ENCODE measurements at places on chromosomes 16 and 17.

DNA sequence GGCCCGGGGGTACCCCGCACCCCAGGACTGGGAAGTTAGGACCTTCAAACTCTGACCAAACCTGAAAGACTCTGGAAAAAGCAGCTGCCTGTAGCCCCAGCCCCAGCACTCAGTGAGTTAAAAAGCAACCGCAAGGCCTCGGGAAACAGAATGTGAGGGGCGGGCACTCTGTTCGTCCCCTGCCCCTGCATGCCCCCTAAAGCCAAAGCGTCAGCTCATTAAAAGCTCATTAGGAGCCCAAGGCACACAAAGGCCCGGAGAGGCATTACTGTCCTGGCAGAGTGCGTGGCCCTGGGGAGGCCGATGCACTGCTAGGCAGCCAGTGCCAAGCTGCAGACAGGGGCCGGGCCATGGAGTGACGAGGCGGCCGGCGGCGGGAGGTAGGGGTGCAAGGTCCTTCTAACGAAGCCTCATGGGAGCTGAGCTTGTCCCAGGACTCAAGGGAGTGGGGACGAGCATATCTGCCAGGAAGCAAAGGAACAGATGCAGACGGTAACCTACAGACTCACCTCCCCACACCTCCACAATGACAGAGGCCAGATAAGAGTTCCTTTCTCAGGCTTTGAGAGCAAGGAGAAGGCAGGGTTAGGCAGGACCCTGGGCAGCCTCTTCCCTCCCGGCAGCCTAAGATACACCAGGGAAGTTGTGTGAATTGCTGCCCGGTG lies 116.8 kb downstream of the ENGASE start:
- DNase-seq = no peak

DNA sequence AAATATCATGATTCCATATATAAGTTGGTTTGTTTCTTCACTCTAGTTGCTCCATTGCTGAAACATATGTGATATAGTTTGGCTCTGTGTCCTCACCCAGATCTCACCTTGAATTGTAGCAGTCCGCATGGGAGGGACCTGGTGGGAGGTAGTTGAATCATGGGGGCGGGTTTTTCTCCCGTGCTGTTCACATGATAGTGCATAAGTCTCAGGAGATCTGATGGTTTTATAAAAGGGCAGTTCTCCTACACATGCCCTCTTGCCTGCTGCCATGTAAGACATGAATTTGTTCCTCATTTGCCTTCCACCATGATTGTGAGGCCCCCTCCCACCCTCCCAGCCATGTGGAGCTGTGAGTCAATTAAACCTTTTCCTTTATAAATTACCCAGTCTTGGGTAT lies 915.5 kb downstream of the KCNJ2 start:
- no peak for DNase-seq

GRCh38 chr17:48439875-48440505 lies 10.0 kb upstream of the SKAP1 start:
- DNase-seq = peak; percentile 81

DNA sequence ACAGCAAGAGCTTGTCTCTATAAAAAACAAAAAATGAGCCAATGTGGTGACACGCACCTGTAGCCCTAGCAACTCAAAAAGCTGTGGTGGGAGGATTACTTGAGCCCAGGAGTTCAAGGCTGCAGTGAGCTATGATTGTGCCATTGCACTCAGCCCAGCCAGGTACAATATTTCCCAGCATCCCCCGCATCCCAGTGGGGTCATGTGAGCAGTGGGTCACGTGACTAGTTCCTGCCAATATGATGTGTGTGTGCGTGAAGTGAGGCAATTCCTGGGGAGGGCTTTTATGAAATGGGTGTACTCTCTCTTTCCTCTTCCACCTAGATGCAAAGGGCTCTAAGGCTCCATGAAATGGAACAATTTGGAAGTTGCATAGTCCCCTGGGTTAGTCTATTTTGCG lies 81.3 kb downstream of the GSG1L start:
- no peak for DNase-seq

DNA sequence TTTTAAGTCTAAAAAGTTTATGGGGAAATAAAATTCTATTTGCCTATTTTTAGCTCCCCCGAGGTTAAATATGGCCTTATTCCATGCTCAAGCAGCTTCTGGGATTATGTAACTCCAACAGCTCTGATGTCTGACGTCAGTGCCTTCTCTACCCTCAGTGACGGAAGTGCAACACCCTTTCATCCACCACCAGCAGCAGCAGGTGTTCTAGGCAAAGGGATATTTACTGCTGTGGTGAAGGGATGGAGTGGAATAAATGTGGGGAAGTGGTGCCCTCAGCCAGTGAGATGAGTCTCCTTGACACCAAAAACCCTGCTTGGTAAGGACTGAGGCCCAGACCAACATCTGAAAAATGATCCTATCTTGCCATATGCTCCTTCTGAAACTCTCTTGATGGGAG lies 247.4 kb downstream of the SHISA9 start:
- DNase-seq = no peak

- no peak for DNase-seq
Measured at GRCh38 chr16:52501746-52502145, 45.2 kb downstream of the TOX3 start.

DNA sequence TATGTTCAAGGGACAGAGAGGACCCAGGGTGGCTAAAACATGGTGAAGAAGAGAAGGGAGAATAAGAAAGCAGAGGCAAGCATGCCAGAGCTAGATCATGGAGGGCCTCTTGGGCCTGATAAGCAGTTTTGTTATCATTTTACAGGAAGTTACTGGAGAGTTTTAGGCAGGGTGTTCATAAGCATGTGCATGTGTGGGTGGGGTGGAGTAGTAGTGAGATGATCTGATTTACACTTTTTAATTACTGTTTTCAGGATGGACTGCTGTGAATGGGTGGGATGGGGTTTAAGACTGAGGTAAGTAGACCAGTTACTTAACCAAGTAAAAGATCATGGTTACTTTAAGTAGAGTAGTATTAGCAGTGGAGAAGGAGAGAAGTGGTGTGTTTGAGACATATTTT lies 173.6 kb downstream of the PHKB start:
- DNase-seq = no peak

Data from CD4-positive, alpha-beta T cell treated with Interleukin-17A for 1 hour (primary cell).